Activated T-cell treated with anti-CD3 and anti-CD28 coated beads for 48 hours (primary cell): ENCODE measurements at places on chromosomes 11 and 22.

GRCh38 chr22:26912655-26913345 lies 255.4 kb downstream of the MIAT start:
- no peak for DNase-seq

DNA sequence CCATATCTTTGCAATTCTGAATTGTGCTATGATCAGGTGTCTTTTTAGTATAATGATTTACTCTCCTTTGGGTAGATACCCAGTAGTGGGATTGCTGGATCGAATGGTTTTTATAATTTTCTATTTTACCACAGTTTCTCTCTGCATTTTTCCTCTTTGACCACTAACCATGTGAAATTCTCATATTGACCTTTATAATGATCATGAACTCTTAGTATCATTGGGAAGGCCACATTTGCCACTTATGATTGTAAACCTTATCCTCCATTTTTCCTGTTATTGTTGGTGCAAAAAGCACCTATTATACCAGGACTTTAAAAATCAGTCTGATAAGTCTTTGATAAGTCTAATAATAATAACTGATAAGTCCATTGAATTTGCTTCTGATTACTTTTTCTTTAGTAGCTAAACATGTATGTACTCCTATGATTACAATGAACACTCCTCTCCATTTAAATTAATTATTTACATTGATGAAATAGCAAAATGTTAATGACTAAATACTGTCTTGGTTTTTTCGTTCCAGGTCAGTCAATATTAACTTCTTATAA lies 9.6 kb downstream of the NEAT1 start:
- no peak for DNase-seq

DNA sequence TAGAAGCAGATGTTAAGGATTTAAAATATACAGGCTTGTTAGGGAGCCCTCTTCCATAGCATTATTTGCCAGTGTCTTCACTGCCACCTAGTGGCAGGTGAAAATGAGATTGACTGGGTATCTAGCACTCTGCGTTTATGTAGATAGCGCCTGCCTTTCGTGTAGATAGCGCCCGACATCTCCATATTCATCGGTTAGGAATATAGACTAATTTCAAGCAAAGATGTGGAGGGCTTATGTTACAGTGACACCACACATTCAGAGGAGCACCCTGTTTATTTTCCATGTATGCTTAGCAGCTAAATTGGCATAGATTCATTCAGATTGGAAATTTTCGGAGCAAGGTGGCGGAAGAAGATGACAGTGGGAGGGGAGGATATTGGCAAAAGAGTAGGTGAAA lies 72.0 kb downstream of the SLC5A12 start:
- no peak for DNase-seq

DNA sequence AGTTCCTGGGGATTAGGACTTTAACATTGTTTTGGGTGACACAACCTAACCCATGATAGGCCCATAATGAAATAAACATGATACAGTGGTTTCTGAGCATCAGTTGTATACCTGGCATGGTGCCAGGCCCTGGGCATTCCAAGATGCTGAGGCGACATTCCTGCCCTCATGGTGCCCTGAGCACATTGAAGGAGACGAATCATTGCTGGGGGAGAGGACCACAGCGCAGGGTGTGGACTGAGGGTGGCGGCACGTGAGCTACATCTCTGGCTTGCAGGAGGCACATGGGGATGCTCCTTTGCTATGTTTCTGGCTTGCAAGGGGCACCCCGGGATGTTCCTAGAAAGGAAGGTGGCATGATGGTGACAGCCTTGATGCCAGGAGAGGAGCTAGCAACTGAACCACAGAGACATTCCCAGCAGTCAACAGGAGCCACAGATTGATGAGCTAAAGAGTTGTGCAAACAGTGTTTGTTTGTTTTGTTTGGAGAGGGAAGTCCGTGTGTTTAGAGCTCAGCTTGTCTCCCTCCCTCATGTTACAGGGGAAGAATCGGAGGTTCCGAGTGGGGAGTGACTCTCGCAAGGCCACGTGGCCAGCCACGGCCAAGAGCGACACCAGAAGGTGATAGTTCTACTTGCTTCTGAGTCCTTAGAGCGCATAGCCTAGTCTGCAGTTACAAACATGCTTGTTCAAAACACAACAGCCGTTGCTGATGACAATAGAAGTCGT lies 106.4 kb downstream of the MIAT start:
- no peak for DNase-seq

DNA sequence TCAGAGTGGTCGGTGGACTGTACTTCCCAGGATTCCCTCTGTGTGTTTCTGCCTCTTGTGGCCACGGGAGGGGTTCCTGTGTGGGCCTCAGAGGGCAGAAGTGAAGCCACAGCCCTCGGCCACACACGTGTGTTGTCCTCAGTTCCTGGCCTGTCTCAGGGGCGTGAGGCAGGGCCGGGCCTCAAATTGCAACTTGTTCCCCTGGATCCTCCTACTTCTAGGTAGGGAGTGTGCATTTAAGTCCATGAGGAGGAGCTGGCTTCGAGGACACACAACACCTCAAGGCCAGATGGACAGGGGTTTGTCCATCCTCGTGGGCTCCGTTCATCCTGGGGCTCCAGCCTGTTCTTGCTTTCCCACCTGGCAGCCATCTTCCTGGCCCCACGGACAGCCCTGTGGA lies 573.0 kb downstream of the TBC1D22A start:
- DNase-seq: no peak

DNA sequence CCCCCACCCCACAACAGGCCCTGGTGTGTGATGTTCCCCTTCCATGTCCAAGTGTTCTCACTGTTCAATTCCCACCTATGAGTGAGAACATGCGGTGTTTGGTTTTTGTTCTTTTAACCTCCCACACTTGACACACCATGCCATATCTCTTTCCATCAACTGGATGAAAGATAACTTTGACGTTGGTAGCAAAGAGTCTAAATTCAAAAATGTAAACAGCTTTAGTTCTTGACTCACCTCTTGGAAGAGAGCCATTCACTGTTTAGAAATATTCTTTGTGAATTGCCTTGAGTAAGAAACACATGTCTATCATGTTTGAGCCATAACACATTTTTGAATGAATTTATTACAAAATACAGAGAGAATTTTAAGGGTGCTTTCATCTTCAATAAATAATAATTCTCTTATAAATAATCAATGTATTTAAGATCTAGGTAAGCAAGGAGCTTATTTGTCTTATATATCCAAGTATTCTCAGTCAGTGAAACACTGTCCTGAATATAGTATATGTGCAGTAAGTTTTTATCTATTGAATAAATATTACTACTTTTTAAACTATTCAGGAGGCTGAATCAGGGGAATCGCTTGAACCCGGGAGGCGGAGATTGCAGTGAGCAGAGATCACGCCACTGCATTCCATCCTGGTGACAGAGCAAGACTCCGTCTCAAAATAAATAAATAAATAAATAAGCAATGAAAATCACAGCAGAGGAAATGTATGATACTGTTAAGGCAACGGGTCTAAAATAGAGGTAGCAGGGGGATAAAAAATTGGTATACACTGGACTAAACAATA lies 6.7 kb downstream of the CARD18 start:
- no peak for DNase-seq

DNA sequence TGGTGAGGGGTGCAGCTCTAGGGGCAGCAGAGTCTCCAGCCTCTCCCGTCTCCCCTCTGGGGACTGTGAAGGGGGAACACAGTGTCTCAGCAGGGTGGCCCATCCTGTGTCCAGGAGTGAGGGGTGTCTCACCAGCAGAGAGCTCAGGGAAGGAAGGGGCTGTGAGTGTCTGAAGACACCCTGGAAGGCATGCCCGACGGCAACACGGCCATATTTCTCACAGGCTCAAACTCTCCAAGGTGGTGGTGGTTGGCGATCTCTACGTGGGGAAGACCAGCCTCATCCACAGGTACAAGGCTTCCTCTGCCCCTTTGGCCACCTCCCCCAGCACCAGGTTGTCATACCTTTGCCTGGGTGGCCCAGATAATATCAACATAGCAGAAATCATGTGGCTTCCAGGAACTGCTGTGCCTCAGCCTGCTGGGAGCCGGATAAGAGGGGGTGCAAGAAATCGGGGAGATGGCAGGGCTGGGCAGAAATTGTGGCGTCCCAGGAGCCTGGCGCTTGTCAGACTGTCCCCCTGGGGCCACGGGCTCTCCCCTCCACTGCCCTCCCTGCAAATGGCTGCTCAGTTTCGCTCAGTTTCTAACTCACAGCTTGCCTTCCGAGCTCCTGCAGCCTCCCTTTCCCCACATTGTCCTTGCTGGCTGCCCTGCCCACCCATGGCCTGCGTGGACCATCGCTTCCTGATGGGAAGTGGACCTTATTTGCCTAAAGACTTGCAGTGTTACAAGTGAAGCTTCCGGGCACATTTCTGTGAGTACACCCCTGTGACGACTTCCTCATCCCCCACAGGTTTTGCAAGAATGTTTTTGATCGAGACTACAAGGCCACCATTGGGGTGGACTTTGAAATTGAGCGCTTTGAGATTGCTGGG lies 7.2 kb downstream of the RAB36 start:
- DNase-seq: no peak

DNA sequence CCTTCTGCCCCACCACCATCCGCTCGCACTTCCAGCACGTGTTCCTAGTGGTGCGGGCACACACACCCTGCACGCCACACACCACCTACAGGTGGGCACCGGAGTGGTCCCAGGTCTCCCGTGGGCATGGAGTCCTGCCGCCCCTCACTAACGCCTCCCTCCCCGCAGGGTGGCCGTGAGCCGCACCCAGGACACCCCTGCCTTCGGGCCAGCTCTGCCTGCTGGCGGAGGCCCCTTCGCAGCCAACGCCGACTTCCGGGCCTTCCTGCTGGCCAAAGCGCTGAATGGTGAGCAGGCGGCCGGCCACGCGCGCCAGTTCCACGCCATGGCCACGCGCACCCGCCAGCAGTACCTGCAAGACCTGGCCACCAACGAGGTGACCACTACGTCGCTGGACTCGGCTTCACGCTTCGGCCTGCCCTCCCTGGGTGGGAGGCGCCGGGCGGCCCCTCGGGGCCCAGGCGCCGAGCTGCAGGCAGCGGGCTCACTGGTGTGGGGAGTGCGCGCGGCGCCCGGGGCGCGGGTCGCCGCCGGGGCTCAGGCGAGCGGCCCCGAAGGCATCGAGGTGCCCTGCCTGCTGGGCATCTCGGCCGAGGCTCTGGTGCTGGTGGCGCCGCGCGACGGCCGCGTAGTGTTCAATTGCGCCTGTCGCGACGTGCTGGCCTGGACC lies 8.5 kb downstream of the SIPA1 start:
- no peak for DNase-seq

DNA sequence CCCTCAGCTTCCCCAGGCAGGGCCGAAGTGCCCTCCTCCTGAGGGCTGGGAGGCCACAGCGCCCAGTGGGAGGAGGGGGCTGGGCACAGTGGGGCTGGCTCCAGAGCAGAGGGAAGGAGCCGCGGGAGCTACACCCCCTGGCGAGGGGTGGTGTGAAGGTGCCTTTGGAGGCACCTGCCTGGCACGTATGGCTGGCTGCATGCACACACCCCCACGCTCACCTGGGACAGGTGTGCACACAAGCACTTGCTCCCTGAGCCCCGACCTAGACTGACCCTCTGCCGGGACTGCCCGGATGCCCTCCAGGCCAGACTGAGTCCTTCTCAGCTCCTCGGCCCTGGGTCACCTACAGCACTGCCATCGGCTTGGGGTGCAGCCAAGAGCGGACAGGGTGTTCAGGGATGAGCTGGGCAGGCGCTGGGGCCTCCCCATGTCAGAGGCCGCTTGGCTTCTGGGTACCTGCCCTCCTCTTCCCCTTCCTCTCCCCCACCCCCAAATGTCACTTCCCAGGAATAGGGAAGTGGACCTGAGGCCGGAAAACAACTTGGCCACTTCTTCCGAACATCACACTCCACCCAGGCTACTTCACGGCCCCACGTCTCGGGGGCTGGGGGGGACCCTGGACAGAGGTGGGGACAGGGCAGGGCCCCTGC lies 7.4 kb upstream of the PIM3 start:
- DNase-seq: no peak

- DNase-seq: no peak
Measured at GRCh38 chr22:22752556-22753477, 108.4 kb downstream of the GGTLC2 start.
